ENCODE measurements at places on chromosomes 11 and 22. TPM values are rescaled to one million over a fixed set of nuclear protein-coding genes. Genes with fewer than 3 reads are reported as not detected.

Gene KIRREL3
- total RNA-seq: 0.76 TPM

Gene ADM
- 40.8 TPM for total RNA-seq

DNA sequence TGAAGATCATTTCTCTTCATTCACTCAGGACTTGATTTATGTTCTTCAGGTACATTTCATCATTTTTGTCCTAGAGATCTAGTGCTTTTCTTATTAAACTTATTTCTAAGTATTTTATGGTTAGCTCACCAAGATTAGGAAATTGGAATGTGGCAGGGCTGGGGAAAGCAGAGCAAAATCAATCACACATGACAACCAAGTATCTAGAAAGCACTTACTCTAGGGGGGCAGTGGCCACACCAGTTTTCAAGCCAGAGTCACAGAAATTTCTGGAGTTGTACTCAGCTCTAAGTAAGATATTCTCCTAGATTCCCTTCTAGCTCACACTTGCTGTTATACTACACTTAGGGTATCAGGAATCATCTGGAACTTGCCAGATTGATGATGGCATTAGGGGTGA, 33.3 kb upstream of the MYEOV start:
- peaks cover 26% of the 10 kb centered on the region for H3K27me3 ChIP-seq
- DNase-seq: no peak
- no peak overlapping the region for H3K4me3 ChIP-seq
- H3K4me1 ChIP-seq: peaks cover 26% of the 10 kb centered on the region
- peaks cover 5% of the 10 kb centered on the region for H3K36me3 ChIP-seq

GRCh38 chr22:33985506-33985905, 65.2 kb upstream of the LARGE1 start:
- H3K36me3 ChIP-seq: no peaks in the 10 kb centered on the region
- H3K27ac ChIP-seq: no peak overlapping the region
- no peak overlapping the region for H3K4me3 ChIP-seq
- peaks cover 44% of the 10 kb centered on the region for H3K4me1 ChIP-seq
- H3K27me3 ChIP-seq: no peaks in the 10 kb centered on the region
